ENCODE measurements at places on chromosomes 5 and 9.

DNA sequence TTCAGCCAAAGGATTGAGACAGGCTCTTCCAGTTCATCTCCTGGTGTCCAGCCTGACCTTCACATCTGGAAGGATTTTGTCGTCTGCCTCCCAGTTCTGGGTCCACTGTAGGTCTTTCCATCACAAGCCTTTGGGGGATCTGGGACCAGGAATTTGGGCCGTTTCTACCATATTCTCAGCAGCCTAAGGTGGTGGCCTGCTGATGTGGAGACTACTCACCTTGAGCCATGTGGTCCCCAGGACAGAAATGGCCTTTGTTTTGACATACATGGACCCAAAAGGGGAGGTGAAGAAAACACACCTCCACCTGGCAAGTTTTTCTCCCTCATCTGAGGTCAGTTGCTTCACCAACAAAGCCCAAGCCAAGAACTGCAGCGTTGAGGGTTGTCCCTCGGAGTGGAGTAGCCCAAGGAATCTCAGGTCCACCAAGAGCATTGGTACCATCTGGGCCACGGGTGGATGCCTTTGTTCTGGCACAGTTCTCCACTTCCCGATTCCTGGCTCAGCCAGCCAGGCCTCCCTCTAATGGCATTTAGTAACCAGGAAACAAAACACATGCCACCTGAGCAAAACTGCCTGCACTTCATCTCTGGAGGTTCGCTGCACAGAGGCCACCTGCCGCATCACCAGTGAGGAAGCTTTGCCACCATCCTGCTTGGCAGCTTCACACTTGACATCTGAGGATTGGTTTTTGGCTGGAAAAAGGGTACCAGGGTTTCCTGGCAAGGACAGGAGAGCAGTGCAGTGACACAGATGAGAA, 24.7 kb downstream of the AMBP start:
- DNase-seq: no peak

DNA sequence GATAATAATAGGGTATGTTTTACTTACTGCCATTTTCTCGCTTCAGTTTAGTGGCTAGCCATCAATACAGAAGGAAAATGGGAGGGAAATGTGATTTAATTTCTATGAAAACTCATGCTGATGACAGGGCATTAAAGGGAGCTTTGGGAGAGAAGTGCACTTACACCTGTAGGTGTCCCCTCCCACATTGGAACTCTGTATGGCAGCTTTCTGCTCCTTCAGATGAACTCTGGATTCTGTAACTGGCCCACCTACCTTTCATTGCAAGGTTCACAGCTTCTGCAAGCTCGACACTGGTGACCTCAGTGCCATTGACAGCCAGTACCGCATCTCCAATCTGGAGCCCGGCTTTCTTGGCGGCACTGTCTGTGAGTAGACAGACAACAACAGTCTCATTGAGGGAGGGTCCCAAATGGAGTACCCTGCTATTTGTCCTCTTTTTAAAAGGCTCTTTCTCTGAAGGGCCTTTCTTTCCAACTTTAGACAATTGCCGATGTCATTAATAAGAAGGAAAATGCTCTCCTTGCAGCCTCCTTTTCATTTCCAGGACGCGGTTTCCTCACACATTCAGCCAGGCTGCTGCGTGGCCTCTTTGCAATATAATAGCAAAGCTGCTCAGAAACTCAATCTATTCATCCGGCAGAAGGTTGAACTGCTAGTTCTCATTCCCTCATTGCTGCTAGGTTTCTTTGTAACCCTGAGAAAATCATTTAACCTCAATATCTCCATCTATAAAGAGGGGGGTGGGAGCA, 63.6 kb downstream of the NUDT12 start:
- no peak for DNase-seq

- no peak for DNase-seq
These were observed 84.2 kb upstream of the SPRY4 start for GRCh38 chr5:142408981-142409481.

DNA sequence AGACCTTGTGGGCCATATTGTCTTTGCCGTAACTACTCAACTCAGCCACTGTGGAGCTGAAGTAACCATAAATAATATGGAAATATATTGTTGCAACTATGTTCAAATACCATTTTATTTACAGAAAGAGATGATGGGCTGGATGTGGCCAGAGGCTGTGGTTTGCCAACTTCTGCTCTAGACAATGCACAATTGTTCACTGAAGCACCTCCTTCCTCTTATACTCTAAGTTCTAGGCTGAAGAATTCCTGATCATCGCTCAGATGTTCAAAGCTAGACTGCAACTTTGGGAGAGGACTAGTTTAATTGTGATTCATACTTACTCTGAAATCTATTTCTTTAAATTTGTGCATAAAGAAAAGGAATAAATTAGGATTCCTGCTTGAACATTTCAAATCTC, 245.0 kb downstream of the TAF11L14 start:
- DNase-seq: no peak

DNA sequence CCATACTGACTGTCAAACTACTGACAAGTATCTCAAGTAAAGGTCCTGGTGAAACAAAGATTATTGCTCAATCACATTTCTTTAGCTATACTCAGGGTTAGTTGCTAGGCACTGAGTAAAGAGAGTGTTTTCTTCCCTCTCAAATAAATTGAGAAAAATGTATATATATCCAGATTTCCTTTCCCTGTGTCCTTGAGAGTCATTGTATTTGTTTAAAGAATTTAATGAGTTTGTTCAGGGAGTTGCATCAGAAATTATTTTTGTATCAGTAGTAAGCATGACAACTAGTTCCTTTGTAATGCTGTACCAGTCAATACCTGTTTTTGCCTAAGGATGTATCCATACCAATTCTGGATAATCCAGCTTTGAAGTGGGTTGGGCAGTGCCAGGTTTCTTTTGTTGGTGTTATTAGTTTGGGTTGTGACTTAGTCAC, 3.2 kb upstream of the ANKHD1 start:
- DNase-seq: no peak

GRCh38 chr5:178515776-178516503, 74.3 kb downstream of the COL23A1 start:
- no peak for DNase-seq

- DNase-seq: no peak
These were observed 17.9 kb downstream of the EXD3 start for GRCh38 chr9:137404961-137405567.

DNA sequence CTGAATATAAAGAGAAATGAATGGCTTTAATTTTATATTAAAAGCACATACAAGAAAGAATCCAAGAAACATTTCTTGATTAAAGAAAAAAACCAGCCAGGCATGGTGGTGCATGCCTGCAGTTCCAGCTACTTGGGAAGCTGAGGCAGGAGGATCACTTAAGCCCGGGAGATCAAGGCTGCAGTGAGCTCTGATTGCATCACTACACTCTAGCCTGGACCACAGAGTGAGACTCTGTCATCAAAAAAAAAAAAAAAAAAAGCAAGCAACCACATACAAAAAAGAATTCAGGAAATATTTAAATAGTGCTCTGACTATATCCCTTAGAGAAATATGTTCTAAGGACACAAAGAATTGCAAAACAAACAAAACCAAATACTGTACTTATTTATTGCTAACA, 2.5 kb upstream of the PLAC8L1 start:
- no peak for DNase-seq

DNA sequence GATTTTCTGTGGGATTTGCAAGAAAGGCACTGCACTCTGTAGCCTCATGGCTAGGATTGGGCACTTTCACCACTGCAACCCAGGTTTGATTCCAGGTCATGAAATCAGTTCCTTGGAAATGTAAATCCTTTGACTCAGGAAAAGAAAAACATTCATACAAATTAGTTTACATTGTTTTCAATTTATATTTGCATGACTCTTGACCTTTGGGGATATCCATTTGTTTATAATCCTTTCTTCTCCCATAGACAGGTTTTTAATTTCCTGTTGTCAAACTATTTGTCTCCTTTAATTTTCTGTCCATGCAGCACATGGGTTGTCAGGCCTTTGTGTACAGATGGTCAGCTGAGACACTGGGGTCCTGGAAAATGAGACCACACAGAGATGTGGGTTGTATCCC, 801.5 kb downstream of the NR2F1-AS1 start:
- DNase-seq: no peak

GRCh38 chr5:91651704-91652103, 268.6 kb upstream of the ARRDC3 start:
- DNase-seq: no peak

DNA sequence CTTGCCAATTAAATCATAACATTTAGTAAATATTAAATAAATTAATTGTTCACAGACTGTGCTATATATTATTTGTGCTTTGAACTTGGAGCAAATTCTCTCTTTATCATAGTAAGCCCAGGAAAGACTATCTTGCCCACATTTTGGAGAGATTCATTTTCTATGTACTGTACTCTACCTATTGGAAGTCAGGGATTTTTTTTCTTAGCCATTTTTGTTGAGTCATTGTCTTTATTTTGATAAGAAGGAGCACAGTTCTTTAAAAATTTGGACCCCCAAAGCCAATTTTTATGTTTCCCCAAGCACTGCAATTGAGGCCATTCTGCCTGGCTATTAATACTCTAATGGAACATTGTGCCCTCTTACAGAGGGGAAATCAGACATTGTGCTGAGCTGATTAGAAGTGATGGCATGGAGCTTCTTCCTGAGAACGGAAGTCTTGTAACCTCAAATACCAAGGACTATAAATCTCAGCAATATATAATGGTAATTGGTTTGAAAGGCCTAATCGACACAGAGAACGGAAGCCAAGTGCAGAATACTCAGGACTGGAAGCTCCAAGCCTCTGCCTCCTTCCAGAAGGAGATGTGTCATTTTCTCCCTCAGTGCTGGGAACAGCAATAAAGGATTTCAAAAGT, 188.8 kb upstream of the PAPPA start:
- no peak for DNase-seq

DNA sequence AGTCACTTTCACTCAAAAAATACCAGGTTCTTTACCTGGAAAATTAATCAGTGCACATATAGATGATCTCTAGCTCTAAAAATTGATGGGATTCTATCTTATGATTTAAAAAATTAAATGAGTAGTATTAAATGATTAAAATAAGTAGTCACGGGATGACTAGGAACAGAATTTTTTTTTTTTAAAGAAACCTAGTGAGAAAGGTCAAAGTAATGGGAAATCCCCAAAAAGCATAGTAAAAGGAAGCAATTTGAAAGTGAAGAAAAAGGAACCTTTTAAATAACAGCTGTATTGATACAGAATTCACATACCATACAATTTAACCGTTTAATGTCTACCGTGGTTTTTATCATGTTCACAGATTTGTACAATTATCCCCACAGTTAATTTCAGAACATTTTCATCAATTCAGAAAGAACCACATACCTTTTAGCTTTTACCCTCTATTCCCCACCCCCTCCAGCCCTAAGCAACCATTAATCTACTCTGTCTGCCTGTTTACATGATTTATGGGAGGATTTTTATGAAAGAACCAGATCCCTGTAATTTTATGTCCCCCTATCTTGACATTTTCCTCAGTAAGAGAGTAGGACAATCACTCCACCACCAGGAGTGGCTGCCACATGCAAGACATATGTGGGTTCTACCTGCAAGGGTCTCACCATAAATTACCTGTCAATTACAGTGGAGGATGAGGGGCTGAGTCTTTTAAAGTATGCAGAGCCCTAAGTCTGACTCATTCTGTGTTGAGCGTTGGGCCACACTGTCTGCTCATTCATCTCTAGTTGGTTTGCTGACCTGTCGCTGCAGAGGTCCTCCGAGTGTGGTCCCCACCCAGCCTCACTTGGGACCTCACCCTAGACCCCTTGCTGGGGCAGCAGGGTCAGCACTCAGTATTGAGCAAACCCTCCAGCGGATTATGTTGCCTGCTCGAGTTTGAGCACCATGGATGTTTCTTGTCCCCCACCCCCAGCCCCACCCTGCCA, 16.0 kb downstream of the ANKRD33B start:
- DNase-seq: no peak

- no peak for DNase-seq
These were observed 3.9 kb downstream of the FUBP3 start for GRCh38 chr9:130583271-130583670.

- DNase-seq: no peak
These were observed 22.7 kb downstream of the TRIM36 start for GRCh38 chr5:115147052-115147451.

- no peak for DNase-seq
These were observed 80.7 kb downstream of the AP3B1 start for GRCh38 chr5:78213799-78214198.

DNA sequence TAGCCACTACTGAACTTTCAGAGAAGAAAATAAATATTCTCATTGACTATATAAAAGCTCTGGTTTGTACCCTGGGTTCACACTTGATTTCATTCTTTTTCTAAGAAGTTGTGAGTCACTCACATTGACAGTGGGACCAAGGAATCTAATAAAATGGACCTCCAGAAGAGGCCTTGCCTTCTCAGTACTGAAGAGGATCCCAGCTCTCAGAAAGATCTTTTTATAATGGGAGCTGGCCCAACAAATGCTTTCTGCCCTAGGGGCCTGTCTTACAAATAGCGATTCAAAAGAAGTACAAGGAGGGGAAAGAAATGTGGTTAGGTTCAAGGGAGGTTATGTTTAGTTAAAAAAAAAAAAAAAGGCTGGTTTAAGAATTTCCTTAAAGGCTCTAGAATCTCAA, 237.9 kb downstream of the ISL1 start:
- no peak for DNase-seq

DNA sequence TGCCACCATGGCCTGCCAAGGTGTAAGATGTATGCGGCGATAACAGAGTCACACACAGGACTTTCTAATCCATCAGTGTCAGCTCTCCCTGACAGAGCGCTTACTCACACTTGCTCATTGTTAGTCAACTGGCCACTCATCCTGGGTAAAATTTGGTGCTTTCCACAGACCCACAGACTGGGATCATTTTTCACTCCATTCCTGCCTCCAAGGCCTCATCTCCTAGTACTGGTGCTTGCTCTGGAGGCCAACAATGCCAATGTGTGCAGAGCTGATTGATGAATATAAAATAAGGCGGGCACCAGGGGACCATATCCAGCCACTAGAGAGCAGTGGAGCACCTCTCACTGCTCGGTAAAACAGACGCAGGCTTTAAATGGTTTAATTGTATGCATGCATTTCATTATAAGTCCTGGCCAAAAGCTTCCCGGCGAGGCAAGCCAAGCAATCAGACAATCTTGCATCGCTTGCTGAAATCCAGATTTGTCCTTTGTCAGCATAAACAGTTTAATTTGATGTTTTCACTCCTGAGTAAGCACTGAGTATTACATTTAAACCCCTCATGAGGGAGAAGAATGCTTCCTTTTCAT, 22.3 kb downstream of the PSMB7 start:
- DNase-seq: no peak

- DNase-seq: no peak
These were observed 23.4 kb upstream of the SLC6A19 start for GRCh38 chr5:1177826-1178528.

DNA sequence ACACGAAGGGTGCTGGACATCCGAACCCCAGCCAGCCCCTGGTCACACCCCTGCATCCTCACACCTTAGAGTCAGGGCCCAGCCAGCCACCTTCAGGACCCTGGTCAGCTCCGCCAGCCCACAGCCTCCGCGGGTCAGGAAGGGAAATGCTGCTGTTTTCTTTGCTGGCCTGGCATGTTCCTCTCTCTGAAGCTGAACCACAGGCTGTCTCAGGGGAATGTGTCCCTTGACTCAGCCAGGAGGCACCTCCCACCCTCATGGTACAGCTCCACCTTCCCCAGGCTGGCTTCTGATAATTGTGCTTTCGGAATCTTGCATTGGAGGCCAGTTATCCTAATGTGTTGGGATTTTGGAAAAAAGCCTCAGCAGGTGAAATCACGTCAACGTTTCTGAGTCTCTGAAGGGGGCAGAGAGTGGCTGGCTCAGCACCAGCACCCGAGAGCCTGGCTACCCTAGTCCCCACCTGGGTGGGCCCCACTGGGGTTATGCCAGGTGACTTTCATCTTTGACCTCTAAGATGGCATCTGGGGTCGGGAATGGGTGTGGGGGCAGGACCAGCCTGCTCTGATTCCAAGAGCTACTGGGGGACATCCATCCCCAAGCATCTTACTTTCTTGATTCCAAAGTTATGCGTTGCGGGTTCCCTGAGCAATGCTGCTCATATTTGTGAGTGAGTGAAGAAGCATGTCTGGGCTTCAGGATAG, 9.8 kb upstream of the OLFM1 start:
- DNase-seq: no peak

Data from stimulated activated CD4-positive, alpha-beta T cell treated with anti-CD3 and anti-CD28 coated beads, Interleukin-4, amount 100 ng/mL, for 1 hour (primary cell).